Amniotic stem cell (primary cell): ENCODE measurements at places on chromosomes 7 and 10.

- DNase-seq = no peak
These were observed 13.0 kb downstream of the DPY19L1 start for GRCh38 chr7:35024298-35024697.

- DNase-seq = no peak
These were observed 134.3 kb downstream of the GRK5 start for GRCh38 chr10:119341459-119342301.

- no peak for DNase-seq
These were observed 127.7 kb downstream of the ATXN7L1 start for GRCh38 chr7:105748701-105749100.

GRCh38 chr10:75202321-75203045 lies 8.1 kb upstream of the VDAC2 start:
- no peak for DNase-seq

- no peak for DNase-seq
These were observed 477.9 kb upstream of the ANKRD30A start for GRCh38 chr10:36647540-36647939.

DNA sequence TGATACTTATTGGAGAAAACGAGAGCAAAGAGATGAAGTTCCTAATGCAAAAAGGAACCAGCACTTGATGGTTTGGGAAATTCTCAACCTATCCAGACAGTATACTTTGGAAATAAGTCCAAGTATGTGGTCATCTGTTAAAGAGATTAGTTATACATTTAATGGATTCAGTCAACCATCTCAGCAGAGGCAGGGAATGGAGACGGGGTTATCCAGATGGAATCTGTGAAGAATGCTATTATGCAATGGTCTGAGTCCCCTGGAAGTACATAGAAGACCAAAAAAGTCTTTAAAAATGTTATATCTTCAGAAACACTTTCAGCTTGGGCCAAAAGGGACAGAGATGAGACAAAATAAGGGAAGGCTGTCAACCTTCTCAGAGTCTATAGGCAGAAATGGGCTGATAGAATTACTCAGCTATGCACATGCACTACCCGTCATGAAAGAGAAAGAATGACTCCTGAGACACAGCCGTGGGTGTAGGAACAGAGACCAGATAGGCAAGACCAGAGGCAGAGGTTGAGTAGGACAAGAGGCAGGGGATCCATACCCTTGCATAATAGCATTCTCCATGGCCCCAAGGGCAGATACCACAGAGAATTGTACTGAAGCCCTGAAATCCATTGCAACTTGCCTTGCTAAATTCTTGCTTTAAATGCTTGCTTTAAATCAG lies 738.8 kb upstream of the POT1 start:
- no peak for DNase-seq

GRCh38 chr10:24132741-24133140 lies 76.2 kb upstream of the KIAA1217 start:
- DNase-seq = no peak

DNA sequence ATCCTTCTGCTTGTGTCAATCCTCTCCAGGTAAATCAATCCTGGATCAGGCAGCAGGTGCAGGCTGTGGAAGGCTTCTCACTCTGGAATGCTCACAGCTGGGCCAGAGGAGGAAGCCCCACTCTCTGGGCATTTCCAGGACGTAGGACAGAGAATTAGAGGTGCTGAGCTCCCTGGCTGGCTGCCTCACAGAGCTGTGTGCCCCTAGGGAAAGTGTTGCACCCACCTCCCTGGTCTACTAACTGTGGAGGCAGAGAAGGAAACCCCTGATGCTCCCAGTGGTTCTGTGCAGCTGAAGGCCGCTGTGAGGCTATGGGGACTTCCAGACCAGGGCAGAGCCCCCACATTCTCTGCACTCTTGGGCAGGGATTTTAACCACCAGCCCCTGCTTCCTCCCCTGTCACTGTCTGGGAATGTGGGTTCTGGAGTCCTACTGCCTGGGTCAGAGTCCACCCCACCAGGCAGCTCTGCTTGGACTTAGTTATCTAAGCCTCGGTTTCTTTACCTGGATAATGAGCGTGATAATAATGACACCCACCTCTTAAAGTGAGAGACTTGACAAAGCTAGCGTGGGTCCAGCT lies 73.5 kb upstream of the EEPD1 start:
- DNase-seq = no peak

GRCh38 chr10:12390733-12391132 lies 41.4 kb downstream of the CAMK1D start:
- no peak for DNase-seq

DNA sequence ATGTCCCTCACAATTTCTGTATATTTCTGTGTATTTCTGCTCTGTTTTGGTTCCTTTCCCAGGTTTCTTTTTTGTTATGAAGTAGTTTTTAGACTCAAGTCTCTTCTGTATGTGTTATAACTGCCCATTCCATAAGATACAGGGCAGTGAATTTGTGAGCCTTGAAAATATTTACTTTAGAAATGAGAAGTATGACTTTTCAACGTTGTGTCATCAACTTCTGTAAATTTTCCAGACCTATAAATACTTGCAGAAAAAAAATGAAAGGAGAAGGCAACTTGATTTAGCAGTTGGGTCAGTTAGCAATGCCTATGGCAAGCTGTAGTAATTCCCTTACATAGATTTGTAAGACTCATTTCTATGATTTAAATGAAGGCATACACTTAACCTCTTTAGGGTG lies 11.5 kb downstream of the EGFR start:
- no peak for DNase-seq

- DNase-seq = no peak
These were observed 28.5 kb upstream of the CFAP46 start for GRCh38 chr10:132970641-132971438.

DNA sequence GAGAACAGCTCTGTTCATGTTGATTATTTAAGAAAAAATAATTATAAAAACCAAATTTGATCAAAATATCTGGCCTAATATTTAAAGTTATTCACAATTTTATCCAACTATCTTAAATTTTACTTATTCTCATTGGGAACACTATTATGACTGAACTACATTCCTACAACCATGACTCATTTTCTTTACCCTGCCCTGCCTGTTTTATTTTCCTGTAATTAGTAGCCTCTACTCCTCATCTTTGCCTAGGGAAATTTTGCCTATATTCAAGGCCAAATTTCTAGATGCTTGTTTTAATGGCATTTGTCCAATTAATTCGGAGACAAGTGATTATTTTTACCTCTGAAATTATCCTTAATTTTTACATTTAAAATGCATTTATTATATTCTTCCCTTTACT lies 289.7 kb upstream of the TMEM229A start:
- DNase-seq = no peak

DNA sequence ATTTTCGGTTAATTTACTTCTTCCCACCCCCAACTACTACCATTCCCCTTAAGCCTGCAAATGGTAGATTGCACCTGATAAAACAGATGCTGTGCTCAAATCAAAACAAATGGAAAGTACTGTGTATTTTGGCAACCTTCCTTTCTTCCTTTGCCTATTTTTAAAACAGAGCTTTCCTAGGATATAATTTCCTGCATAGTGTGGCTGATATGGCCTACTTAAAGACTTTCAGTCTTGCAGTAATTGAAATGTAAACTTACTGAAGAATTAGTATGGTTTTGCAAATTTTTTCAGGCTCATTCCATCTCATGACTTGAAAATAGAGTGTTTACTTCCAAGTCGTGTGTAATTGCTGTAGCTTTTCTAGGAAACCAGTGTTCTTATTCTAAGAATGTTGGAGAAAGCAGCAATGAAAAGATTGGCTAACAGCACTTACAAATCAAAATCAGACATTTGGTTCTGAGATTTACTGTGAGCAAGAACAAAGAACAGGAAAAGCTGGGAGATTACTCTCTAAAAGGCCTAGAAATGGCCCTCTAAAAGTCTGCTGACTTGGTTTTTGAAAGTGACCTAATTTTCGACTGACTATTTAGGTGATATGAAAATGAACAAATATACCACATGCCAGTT lies 52.0 kb downstream of the REEP3 start:
- no peak for DNase-seq

DNA sequence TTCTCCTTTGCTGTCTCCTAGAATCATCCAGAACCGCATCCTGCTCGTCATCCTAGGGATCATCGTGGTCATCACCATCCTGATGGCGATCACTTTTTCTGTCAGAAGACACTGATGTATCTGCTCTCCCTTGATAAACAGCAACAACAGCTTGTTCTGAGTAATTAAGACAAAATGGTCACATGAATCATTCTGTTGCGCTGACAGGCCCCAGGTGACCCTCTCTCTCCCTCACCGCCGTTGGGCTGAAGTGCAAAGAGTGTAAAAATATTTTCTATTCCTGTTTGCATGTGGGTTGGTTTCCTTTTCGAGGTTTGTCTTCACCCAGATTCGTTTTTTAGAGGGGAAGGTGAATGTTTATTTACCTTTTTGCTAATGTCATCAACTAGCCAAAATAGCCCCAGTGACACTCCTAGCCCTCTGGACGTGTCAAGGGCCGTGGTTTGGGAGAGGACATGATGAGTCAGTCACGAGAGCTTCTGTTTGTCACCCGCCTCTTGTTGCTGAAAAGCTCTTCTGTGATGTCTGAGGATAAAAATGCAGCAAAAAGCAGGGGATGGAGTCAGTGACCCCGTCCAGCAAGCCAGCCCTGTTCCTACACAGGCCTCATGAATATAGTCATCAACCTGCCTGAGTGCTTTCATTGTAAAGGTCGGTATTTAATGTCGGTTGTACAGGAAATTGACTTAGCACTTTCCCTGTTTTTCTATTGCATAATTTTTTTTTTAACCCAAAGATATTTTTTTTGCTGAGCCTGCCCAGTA lies 134.6 kb upstream of the TCF7L2 start:
- DNase-seq = no peak

- no peak for DNase-seq
These were observed 266.0 kb downstream of the GRID1 start for GRCh38 chr10:86100581-86101061.

DNA sequence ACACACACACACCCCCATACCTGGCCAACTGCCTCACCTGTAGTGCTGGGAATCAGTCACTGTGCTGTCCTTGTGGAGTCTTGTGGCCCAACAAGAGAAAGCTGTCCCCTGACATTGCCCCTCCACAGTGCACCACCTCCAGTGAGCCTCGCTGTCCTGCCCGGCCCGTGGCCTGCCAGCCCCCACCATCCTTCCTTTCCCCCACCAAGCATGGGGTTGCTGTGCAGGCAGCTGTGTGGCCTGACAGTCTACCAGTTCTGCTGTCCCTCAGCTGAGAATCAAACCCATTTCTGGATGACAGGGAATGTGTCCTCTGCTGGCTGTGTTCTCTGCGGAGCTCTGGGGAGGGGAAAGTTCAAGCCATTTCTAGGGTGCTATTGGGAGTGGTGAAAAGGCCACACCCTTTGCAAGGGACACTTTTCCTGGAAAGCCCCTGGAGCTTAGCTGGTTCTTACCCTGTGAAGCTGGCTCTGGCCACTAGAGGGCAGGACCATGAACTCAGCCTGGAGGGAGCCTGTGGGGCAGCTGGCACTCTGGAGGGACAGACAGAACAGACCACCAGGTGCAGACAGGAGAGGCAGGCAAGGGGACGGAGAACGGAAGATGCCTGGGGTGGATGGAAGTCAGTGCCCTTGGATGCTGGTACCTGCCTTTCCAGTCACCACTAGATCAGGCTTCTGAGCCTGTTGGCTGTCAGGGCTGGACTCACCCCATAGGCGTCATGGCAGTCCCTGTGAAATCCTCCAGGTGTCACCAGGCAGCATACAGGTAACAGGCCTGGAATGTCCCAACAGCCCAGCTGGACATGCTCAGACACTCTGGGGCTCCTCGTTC lies 10.5 kb upstream of the MTPAP start:
- DNase-seq = no peak

DNA sequence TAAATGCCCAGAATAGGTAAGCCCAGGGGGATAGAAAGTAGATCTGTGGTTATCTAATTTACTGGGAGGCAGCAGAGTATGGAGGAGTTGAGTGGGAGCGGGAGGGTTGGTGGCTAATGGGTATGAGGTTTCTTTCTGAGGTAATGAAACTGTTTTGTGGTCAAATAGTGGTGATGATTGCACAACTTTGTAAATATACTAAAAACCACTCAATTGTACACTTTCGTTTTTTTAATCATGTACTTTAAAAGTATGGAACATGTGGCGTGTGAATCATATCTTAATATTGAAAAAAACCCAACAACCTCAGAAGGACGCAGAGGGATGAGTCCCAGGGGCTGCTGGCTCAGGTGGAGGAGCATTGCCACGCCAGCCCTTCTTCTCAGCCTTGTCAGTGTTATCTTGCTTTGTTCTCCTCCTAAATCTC lies 118.1 kb downstream of the WDR11 start:
- DNase-seq = no peak

DNA sequence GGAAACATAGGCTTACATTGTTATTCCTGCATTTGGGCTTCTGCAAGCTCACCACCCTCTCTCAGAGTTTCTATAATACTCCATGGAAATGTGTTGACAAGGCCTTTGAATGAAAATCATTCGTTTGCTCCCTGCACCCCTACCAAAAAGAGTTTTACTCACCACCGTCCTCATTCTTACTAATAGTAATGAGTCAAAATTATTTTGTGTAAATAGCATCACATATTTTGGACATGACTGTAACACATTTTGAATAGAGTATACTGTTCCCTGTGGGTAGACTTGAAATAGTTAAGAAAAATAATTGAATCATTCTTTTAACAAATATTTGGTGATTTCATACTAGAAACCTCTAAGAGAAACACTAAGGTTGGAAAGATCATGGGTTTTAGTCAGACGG lies 84.6 kb downstream of the AKAP9 start:
- DNase-seq = peak; percentile 29

DNA sequence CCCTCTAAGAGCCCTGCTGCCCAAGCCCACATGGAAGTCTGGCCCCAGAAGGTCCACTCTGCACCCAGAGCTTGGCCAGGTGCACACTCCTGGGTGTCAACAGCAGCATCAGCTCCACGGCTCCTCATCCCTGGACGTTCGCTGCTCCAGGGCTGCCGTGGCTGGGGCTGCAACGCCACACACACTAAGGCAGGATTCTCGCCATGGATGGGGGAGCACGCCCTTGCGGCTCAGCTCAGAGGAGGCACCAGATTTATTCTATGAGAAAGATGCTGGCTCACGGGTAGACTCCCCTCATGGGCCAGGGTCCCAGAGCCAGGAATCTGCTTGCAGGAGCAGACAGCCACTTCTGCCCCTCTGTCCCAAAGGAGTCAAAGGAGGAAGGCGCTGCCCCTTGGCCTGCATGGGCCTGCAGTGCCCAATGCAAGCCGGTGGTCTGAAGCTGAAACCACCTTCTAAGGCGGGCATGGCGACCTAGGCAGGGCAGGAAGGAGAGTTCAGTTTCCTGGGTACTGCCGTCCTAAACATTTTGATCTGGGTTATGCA lies 42.1 kb downstream of the CFAP46 start:
- DNase-seq = no peak

- no peak for DNase-seq
These were observed 86.2 kb downstream of the HIBADH start for GRCh38 chr7:27576360-27576944.
